ENCODE measurements at places on chromosomes 7 and 10.

DNA sequence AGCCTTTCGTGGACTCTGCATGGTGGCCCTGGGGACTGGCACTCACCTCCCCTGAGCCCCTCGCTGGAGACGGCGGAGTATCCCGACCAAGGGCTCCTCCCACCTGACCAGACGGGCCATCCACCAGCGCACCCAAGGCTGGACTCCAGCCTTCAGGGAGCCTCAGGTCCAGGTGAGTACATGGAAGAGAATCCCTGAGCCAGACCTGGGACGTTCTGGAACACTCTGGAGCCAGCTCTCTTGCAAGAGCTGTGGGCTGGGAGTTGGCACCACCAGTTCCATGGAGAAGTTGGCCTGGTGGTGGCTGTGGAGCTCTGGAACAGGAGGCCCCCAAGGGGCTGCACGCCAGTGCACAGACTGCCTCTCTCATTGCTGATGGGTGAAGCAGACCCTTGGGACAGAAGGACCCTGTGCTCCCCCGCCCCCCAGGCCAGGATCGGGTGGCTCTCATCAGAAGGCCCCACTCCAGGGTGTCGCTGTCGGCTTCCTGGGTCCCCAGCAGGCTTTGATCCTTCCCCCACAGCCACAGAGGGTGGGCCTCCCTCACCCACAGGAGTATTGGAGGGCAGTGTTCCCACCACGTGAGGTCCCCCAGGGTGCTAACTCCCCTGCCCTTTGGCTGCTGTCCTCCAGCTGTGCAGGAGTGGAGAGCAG, 189.9 kb downstream of the EBF3 start:
- DNase-seq = no peak

DNA sequence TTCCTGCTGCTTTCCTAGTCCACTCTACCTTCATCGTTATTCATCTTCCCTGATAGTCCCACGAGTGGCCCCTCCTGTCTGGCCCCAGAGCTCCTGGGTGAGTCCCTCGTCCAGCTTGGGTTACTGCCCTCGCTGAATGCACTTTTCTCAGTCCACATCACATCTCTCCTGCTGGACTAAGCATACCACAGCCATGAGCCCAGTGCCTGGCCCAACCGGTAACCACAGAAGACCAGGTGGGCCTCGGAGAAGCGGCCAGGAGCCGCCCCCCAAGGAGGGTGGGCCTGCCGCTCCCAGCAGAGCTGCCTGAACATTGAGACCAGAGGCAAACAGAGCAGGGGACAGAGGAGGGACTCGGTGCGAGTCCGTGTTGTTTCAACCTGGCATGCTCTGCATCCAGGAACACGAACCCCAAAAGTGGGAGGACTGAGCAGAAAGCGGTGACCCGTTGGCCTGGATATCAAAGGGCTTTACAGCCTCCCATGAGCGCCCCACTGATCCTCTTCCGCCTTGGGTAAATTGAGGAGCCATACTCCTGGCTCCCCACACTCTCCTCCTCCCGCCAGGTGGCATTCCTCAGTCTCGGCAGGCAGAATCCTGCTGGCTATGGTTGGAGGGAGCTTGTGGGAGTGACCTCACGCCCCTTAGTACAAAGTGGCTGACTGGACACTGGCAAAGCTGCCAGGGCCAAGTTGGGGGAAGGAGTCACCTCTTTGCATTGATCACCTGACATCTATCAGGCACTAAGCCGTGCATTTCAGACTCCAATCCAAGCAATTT, 13.3 kb downstream of the TMEM72 start:
- DNase-seq = no peak

DNA sequence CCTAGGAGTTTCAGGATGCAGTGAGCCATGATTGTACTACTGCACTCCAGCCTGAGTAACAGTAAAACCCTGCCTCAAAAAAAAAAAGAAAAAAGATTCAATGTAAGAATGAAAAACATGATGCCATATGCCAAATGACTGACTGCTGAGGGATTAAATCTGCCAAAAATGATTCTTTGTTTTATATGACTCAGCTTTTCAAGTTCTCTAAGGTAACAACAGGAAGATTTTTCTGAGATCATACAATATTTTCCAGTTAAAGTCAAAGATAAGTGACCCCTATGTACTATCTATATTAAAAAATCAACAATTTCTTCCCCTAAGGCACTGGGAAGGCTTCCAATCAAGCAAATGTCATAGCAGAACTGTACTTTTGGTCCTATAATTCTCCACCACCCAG, 271.2 kb upstream of the IMMP2L start:
- no peak for DNase-seq

DNA sequence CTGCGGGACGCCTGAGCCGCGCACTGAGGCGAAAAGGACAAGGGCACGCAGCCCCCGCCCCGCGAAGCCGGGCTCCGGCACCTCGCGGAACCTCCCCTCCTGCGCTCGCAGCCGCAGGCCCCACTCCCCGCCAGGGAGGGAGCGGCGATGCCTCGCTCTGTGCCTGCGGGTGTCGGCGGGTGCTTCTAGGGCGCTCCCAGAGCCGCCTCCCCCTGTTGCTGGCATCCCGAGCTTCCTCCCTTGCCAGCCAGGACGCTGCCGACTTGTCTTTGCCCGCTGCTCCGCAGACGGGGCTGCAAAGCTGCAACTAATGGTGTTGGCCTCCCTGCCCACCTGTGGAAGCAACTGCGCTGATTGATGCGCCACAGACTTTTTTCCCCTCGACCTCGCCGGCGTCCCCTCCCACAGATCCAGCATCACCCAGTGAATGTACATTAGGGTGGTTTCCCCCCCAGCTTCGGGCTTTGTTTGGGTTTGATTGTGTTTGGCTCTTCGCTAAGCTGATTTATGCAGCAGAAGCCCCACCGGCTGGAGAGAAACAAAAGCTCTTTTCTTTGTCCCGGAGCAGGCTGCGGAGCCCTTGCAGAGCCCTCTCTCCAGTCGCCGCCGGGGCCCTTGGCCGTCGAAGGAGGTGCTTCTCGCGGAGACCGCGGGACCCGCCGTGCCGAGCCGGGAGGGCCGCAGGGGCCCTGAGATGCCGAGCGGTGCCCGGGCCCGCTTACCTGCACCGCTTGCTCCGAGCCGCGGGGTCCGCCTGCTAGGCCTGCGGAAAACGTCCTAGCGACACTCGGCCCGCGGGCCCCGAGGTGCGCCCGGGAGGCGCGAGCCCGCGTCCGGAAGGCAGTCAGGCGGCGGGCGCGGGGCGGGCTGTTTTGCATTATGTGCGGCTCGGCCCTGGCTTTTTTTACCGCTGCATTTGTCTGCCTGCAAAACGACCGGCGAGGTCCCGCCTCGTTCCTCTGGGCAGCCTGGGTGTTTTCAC, 519 bp downstream of the ITGB8 start:
- DNase-seq = no peak

DNA sequence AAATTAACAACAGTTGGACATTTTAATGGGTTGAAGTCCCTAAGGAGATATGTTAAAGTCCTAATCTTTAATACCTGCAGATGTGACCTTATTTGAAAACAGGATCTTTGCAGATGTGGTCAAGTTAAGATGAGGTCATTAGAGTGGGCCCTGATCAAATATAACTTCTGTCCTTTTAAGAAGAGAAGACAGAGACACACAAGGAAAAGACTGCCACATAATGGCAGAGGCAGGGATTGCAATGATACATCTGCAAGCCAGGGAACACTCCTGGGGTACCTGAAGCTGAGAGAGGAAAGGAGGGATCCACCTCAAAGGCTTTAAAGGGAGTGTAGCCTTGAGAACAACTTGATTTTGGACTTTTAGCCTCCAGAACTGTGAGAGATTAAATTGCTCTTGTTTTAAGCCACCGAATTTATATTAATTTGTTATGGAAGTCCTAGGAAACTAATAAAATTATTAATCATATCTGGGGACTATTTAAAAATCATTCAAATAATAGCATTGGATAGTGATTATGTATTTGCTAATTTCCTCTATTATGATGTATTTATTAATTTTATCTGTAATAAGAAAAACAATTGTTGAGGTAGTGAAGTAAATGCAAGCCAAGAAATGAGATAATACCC, 700.0 kb upstream of the PCDH15 start:
- no peak for DNase-seq

DNA sequence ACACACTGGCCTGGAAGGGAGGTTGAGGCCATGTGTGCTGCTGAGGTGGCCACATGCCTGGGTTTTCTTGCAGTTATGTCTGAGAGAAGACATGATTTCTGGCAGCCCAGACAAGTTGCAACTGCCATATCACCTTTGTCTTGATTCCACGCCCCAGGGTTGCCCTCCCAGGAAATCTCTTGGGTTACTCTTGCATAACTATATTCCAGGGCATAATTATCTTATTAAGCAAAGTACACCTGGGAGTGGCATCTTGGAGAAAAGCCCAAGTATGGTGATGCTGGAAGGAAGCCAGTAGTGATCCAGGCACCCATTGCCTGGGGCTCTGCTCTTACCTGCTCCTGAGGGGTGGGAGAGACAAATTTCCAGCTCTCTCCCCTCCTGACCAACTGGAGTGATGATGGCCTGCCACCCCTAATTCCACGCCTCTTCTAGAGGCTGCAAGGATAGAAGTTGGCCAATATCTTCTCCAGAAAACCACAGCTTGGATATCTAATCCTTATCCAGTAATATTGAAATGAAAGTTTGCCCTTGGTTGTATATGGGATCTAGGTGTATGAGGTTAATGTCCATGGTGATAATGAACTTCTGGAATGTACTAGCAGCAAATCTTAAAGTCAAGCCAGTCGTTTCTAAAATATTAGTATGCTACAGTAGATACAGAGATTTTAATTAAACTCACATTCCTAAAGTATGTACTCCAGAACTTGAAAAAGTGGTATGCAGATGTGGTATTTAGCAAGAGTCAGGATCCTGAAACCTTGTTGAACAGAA, 5.0 kb downstream of the AKR1B10 start:
- no peak for DNase-seq

GRCh38 chr10:77392236-77392721, 245.3 kb downstream of the KCNMA1 start:
- DNase-seq = no peak

GRCh38 chr10:118241229-118242137, 100.6 kb downstream of the FAM204A start:
- peak; percentile 38 for DNase-seq

DNA sequence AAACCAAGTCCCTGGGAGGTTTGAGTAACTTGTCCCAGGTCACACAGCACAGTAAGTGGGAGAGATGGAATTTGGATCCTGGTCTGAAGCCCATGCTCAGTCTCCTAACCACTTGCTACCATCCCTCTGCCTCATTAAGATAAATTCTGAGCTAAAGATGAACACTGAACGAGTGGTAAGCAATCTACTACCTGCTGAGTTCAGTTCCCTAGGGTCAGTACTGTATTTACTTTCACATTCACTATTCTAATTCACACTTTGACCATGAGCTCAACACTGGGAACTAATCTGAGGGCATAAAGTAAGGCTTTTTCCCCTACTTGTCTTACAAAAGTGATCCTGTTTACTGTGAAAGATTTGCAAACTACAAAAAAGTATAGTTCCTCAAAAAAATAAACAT, 2.4 kb downstream of the UROS start:
- DNase-seq = no peak

DNA sequence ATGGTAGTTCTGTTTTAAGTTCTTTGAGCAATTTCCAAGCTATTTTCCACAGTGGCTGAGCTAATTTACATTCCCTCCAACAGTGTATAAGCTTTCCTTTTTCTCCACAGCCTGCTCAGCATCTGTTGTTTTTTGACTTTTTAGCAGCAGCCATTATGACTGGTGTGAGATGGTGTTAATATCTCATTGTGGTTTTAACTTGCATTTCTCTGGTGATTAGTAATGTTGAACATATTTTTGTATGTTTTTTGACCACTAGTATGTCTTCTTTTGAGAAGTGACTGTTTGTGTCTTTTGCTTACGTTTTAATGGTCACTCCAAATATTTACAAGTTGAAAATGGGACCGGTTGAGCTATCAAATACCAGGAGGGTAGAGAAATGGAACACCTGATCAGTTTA, 20.4 kb downstream of the GNG11 start:
- no peak for DNase-seq

GRCh38 chr10:112949143-112949823, 764 bp upstream of the TCF7L2 start:
- no peak for DNase-seq

- no peak for DNase-seq
These were observed 44.9 kb upstream of the CHST15 start for GRCh38 chr10:124138195-124138882.

- DNase-seq = no peak
These were observed 48.7 kb downstream of the TSPAN15 start for GRCh38 chr10:69499726-69500689.
